ENCODE measurements at places on chromosomes 12 and 14.

GRCh38 chr14:88168498-88169165 is 154.4 kb downstream of the KCNK10 start:
- peak; percentile 63 for DNase-seq

- DNase-seq = no peak
Observed at GRCh38 chr12:20268121-20268732, 100.1 kb upstream of the PDE3A start.

DNA sequence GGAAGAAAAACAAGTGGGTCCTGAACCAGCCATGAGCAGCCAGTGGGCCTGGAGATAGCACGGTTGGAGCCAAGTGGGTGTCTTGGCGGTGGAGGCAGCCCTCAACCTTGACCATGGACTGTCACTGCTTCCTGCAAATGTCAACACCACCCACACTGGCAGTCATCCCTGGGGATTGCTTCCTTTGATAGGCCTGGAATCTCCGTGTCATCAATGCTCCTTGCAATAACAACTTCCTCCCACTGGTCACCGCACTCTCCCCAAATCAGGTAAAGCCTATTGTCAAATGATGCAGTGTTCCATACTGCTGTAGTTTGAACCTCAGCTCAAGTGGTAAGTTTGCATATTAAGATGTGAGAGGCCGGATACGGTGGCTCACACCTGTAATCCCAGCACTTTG is 129.1 kb downstream of the NTF3 start:
- DNase-seq = no peak

DNA sequence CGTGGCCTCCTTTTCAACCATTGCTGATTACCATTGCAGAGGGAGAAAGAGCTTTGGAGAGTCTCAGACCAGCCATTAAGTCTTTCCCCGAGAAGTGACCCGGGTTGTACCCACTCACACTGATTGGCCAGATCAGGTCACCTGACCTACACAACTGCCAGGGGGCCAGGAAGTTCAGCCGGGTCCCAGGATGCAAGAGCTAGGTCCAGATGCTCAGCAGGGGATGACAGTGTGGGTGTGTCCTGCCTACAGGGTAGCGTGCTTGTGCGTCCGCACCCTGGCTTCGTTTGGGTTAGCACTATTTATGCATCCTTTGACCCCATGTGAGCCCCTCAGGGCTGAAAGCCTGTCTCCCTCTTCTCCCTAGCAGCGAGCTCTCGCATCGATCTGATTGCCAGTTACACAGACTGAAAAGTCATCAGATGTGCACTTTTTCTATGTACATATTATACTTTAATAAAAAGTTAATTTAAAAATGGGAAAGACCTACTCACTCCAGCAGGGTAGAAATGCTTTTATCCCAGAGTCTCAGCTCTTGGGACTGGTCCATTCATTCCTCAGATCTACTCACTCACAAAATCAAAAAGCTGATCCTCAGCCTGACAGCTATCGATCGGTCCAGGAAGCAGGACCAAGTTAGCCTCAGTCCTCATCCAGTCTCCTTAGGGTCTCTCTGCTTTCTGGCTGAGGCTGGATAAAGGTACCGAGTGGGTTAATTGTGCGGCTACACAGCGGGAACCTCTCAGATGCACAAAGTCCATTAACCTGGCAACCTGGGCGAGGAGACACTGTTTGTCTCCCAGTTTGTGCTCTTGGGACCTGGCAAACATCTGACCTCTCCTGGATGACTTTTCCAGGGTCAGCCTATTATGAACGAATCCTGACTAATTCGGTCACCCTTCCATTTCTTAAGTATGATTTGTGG is 68.0 kb downstream of the SERPINA3 start:
- DNase-seq = no peak

GRCh38 chr14:100592461-100592891 is 5.3 kb upstream of the BEGAIN start:
- DNase-seq = no peak

DNA sequence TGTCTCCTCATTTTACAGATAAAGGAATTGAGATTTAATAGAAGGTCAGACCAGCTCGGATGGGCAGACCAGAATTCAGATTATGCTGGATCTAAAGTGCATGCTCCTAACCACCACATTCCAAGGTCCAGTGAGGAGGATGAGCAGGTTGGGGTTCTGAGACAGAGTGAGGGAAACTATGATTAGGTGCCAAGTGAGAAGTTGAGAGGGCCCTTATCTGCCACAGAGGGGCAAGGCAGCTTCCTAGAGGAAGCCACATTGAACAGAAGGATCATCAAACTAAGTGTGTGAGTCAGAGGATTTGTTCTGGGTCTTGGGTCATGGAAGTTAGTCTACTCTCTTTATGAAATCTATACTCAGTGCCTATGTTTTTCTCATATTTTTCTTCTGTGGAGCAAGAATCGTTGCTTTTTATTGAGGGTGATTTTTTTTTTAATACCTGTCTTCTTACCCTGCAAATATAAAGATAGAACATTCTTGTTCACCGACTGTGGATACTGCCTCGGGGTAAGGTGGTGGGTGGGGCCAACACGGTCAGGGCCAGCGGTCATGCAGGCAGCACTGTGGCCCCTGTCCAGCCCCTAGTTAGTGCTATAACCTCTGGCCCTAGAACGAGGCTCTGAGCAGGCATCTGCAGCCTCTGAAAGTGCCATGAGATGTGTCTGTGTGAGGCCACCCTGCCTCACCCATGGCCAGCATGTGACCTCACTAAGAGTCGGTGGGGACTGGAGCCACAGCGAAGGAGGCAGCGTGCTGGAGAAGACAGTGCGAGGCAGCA is 55.6 kb upstream of the PTHLH start:
- DNase-seq = no peak

- no peak for DNase-seq
Observed at GRCh38 chr12:18486036-18486435, 224.7 kb downstream of the PIK3C2G start.

DNA sequence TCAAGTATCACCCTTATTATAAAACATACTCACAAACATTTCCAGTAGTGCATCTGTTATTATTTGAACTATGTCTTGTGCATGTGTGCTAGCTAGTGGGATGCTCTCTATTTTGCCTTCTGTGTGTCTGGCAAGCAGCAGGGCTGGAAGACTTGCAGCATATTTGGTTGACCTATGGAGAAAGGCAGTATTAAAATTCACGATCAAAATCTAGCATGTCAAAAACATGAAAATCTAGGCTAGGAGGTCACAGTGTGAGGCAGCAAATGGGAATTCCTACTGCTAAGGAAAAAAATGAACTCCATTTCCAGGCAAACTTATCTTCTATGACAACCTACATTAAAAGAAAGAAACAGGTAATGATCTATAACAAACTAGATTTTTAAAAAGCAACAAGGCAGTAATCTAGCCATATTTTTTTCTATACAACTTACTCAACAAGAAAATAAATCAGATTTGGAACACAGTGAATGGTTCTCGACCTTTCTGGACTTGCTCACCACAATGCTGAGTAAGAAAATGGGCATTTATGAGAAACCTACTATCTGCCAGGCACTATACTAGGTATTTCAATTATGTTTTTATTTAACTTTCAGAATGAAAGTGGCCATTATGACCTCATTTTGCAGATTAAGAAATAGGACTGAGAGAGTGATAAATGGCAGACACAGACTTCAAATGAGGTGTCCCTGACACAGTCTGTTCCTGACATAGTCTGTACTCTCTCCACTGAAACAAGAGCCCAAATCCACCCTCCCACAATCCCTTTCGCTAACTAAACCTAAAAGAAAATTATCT is 96.8 kb downstream of the TXNDC16 start:
- DNase-seq = no peak

- DNase-seq = no peak
Observed at GRCh38 chr14:21163871-21164291, 8.0 kb upstream of the OR5AU1 start.

DNA sequence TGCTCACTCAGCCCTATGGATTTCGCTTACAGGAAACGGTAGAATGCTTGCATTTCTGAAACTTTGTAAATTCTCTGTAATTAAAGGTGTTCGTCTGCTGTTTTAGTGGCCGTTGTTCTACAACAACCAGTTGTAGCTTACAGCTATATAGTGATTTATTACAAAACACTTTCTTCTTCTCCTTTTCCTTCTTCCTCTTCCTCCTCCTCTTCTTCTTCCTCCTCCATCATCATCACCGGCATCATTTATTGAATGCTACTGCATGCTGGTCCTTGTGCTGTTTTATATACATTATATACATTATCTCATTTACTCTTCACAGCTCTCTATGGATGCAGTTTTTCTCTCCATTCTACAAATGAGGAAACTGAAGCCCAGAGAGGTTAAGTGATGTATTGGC is 6.4 kb downstream of the ETV6 start:
- DNase-seq = no peak

- peak; percentile 53 for DNase-seq
Observed at GRCh38 chr14:92729634-92730358, 18.6 kb downstream of the LGMN start.

DNA sequence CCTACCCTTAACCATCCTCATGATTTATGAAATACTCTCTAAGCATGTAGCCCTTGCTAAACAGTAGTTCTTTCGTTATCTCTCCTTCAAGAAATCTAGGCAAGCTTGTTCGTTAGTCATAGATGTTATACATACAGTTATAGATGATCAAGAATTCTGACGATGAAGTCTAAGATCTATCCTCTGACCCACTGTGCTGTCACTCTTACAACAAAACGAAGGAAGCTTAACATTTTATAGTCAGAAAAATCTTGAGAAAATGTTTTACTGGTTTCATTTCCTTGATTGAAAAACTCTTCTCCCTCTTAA is 68.9 kb downstream of the SPPL3 start:
- DNase-seq = no peak

- no peak for DNase-seq
Observed at GRCh38 chr14:64946310-64947045, 3.9 kb upstream of the GPX2 start.

GRCh38 chr14:100011628-100012325 is 53.4 kb upstream of the EVL start:
- DNase-seq = no peak
